Kidney epithelial cell (primary cell): ENCODE measurements at places on chromosomes 12 and 14. TPM values are rescaled to one million over a fixed set of nuclear protein-coding genes. Genes with fewer than 3 reads are reported as not detected.

LPAR5 gene
- total RNA-seq: 3.8 and 5.2 TPM in 2 replicates

SERPINA12 gene
- not detected in 2 replicates for total RNA-seq

CCDC175 gene
- total RNA-seq: not detected in 2 replicates

SLC41A2 gene
- total RNA-seq: 26.3 and 50.0 TPM in 2 replicates

KCNK10 gene
- 0.04 and 0.14 TPM in 2 replicates for total RNA-seq

HCAR3 gene
- not detected in 2 replicates for total RNA-seq

STYK1 gene
- 1.1 and 1.5 TPM in 2 replicates for total RNA-seq

LMO3 gene
- total RNA-seq: not detected in 2 replicates
